ENCODE measurements at places on chromosomes 4 and X.

GRCh38 chr4:47838445-47838844 lies 578 bp upstream of the CORIN start:
- DNase-seq, result no peak

- DNase-seq, result no peak
Observed at GRCh38 chr4:116055857-116056827, 942.7 kb upstream of the NDST4 start.

DNA sequence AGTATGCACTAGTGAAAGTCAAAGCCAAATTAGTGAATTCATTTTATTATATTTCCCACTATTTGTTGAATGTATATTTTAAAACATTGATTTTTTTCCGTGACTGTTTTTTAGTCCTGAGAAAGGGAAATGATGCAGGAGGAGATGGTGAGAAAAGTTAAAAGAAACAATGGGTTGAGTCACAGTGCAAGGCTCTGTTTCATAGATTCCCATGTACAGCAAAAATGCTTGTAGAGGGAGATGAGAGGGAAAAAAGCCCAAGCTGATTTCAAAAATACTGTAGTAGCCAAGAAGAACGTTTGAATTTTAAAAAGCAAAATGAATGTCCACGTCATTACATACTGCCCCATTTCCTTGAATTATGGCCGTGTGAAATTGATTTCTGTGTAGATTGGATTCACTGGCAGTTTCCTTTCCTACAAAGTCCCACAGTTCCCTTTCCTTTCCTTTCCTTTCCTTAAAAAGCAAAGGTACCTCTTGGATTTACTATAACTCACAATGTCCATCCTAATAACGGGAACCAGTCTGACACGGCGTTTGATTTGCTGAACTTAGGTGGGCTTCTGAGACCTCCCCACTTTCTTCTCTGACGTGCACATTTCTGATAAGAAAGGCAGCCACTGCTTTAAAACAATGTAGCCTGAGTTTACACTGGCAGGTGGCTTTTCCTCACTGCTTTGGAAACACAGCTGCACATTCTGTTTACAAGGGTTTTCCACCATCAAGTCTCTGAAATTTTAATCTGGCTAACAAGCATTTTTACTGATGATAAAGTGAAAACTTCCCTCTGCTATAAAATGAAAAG lies 63.7 kb downstream of the SPCS3 start:
- DNase-seq, result no peak

- DNase-seq, result no peak
Observed at GRCh38 chr4:42412251-42412650, 15.0 kb downstream of the SHISA3 start.

DNA sequence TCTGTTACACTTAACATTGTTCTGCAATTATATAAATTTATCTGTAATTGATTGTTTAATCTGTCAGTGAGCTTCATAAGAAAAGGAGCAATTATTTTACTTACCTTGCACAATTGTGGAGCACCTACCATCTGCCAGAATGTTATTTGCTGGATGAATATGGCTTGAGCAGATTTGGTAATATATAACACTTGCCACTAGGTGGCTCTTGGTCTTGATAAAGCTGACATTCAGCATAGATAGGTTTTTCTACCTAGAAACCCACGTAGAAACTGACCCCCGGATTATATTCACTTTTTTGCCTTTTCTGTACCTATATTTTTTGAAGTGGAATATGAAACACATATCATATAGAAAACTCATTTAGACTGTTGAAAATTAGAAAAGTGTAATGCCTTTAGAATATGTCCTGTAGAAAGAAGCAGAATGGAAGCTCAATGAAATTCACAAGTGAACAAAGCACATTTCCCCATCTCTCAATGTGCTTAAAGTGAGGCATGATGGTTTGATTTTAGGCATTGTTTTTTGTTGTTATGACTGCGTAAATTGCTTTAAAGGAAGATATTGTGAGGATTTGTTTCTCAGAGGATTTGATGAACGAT lies 9.5 kb downstream of the RBPJ start:
- peak; percentile 71 for DNase-seq

- no peak for DNase-seq
Observed at GRCh38 chr4:101262683-101263082, 84.6 kb downstream of the PPP3CA start.

- DNase-seq, result no peak
Observed at GRCh38 chrX:80810365-80810978, 795 bp upstream of the BRWD3 start.

GRCh38 chr4:17024425-17024824 lies 126.0 kb upstream of the LDB2 start:
- DNase-seq, result no peak

- no peak for DNase-seq
Observed at GRCh38 chr4:52870225-52870624, 8.1 kb downstream of the RASL11B start.

DNA sequence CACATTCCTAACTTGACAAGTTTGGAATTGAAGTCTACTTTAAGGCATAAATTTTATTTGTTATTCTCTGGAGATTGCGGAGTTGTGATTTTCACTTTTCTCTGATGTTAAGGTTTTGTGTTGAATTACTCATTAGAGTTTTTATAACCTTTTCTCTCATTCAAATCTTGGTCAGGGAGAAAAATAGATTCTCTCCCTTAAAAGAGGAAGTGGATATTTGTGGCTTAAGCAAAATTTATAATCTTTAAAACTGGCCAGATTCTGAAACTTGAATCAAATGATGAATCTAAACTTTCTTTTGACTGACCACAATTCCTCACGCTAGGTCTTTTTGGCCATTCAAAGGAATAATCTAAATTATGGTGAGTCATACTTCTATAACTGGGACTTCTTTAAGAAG lies 361.4 kb downstream of the TEX13C start:
- DNase-seq, result no peak

GRCh38 chr4:141356963-141357335 lies 136.3 kb downstream of the ZNF330 start:
- no peak for DNase-seq

DNA sequence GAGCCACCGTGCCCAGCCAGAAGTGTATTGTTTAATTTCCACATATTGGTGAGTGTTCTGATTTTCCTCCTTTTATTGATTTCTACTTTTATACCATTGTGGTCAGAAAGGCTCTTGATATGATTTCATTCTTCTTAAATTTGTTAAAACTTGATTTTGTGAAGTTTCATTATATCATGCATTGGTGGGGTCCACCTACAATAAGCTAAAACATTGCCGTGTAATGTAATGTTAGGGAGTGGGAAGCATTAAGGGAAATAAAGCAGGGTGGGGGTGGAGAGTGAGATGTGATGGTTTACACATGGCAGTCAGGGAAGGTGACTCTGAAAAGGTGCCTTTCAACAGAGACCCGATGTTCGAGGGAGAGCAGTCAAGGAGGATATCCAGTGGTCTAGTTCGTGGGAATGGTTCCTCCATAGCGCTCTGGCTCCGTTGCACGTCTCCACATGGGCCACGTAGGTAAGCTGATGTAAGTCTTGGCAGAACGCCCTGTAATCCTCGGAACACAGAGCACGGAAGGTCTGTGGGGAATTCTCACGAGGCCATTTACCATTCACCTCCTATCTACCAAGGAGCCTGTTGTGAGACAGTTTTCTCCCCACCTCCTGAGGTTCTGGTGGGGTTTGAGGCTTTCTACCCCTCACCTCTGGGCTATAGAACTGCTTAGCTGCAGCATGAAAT lies 7.7 kb upstream of the WDR13 start:
- no peak for DNase-seq

DNA sequence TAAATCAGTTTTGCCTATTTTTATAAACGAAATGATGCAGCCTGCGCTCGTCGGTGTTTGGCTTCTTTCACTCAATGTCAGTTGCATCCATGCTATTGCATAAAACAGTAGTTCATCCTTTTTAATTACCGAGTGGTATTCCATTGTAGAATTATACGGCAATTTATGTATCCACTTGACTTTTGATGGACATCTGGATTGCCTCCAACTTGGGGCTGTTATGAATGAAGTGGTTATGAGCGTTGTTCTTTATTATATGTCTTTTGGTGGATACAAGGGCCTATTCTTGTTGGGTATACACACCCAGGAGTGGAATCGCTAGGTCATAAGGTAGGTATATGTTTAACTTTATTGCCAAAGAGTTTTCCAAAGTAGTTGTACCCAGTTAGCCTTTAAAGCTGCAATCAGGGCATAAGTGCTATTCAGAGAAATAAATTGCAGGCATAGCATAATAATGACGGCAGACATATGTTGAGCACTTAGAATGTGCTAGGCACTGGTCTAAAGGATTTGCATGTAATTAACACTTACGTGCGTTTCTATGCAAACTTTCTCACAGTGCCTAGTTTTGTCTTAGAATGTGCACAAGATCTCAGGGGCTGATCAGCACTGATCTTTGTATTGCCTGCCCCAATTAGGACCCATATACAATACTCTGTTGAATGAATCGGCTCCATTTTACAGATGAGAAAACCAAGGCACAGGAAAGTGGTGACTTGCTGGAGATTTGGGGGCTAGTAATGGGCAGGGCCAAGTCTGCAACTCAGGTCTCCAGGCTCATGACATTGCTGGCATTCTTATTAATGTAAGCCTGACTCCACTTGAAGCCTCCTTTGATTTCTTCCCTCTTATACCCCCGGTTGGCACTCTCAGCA lies 407.0 kb downstream of the BCOR start:
- no peak for DNase-seq

- no peak for DNase-seq
Observed at GRCh38 chrX:129877401-129877800, 28.6 kb upstream of the UTP14A start.

DNA sequence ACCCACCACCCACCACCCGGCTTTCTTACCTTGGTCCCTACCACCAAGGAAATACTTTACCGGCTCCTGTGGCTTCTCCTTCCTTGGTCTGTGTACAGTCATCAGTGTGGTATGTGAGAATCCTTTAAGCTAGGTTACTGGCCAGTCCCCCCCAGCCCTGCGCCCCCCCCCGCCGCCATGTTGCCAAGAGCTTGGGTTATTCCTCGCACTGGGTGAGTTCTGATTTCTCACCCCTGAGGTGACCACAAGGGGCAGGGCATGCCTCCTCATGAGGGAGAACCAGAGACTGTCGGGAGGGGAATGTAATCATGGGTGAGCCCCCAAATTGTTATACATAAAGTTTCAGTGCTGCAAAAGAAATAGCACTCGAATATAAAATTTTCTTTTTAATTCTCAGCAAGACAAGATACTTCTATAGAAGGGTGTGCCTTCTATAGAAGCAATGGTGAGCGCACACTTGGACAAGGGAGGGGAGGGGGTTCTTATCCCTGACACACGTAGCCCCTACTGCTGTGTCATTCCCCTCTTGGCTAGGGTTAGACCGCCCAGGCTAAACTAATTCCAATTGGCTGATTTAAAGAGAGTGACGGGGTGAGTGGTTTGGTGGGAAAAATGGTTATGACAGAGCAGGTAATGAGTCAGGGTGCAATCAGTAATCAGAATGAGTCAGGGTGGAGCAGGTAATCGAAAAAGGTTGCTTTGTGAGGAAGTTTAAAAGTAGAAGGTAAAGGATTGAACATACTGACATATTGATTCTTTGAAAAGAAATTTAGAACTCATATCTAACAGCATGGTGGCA lies 133.2 kb downstream of the KDM6A start:
- no peak for DNase-seq

DNA sequence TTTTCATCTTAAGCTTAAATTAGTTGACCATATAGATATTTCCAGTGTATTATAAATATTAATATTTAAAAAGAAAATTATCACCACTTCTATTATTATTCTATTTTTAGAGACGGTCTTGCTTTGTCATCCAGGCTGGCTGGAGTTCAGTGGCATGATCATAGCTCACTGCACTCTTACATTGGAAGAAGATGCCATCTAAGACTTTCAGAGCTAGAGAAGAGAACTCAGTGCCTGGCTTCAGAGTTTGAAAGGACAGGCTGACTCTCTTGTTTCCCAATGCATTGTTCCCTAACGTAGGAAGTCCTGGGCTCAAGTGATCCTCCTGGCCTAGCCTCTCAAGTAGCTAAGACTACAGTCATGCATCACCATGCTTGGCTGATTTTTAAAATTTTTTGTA lies 75.9 kb downstream of the FIP1L1 start:
- DNase-seq, result no peak

- DNase-seq, result no peak
Observed at GRCh38 chr4:77220828-77221613, 64.0 kb downstream of the CCNG2 start.

GRCh38 chr4:54067166-54067565 lies 2.8 kb upstream of the CHIC2 start:
- DNase-seq, result no peak

DNA sequence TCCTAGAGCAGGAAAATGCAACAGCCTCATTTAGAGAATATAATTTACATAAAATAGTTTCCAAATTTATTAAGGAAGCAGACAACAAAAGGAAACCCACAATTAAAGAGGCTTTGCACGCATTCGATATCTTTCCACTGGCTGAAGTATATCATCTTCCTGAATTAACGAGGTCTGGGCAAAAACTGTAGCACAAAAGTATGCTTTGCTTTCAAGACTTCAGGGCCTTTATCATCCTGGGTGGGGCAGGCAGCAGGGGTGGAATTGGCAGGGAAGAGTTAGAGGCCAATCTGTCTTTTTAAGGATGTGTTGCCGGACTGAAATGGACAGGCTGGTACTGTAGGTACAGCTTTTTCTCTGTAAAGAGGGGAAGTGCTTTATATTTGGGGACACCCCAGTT lies 17.0 kb upstream of the STX18 start:
- no peak for DNase-seq

- no peak for DNase-seq
Observed at GRCh38 chrX:116276261-116276660, 105.7 kb downstream of the AGTR2 start.

DNA sequence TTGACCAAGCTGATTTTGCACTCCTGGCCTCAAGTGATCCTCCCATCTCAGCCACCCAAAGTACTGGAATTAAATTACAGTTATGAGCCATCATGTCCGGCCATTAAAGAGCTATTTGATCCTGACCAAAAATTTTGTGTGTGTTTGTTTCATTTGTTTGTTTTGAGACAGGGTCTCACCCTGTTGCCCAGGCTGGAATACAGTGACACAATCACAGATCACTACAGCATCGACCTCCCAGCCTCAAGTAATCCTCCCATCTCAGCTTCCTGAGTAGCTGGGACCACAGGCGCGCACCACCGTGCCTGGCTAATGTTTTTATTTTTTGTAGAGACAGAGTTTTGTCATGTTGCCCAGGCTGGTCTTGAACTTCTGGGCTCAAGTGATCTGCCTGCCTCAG lies 82.9 kb upstream of the RBPJ start:
- DNase-seq, result no peak

- DNase-seq, result no peak
Observed at GRCh38 chr4:140255467-140255866, 101.5 kb upstream of the MAML3 start.

DNA sequence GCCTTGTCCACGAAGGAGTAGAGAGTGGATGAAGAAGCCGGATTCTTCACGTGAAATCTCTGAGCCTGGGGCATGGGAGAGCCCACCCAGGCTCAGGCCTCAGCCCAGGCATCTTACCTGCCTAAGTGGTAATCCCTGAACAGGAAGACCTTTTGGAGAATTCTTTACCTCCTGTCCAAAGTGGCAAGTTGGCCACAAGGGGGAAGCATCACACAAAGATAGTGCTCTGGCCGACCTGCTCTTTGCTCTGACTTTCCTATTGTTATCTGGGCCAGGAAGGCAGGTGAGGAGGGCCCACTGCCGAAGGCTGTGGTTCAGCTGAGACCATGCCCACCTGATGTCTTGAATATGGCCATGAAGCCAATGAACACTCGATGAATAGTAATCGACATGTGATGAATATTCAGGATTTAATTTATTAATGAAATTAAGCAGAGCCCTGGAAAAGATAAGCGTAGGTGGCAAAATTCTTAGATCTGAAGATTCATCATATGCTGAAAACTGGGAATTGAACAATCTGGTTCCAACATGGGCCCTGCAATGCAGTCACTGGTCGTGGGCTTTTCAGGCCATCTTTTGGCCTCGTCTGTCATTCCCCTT lies 93.8 kb downstream of the PDGFRA start:
- DNase-seq, result peak; percentile 38
